ENCODE measurements at places on chromosomes 5 and 9.

GRCh38 chr5:100746730-100747129 lies 156.4 kb downstream of the ST8SIA4 start:
- peak; percentile 2 for DNase-seq

DNA sequence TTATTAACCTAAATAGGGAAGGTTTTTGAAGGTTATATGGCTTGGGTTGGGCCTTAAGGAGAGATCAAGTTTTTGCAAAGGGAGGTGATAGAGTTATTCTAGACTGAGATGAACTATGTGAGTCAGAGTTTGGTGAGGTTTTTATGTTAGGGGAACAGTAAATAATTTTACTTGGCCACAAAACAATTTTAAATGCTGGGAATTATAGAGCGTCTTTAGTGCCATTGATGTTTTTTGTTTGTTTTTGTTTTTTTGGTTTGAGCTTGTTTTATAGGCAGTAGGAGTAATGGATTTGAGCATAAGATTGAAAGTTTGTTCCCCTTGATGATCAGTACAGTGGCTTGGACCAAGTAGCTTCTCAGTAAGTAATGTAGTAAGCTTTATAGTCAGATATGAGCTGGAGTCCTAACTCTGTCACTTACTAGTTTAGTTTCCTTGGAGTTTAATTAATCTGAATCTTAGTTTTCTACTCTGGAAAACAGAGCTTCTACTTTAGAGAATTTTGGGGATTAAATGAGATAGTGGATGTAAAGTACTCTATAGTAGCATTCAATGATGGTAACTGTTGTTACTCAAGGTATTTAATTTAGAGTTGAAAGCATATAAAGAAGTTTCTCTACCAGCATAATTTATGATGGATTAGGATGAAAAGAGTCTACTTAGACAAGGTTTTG lies 2.9 kb downstream of the NAA35 start:
- no peak for DNase-seq

DNA sequence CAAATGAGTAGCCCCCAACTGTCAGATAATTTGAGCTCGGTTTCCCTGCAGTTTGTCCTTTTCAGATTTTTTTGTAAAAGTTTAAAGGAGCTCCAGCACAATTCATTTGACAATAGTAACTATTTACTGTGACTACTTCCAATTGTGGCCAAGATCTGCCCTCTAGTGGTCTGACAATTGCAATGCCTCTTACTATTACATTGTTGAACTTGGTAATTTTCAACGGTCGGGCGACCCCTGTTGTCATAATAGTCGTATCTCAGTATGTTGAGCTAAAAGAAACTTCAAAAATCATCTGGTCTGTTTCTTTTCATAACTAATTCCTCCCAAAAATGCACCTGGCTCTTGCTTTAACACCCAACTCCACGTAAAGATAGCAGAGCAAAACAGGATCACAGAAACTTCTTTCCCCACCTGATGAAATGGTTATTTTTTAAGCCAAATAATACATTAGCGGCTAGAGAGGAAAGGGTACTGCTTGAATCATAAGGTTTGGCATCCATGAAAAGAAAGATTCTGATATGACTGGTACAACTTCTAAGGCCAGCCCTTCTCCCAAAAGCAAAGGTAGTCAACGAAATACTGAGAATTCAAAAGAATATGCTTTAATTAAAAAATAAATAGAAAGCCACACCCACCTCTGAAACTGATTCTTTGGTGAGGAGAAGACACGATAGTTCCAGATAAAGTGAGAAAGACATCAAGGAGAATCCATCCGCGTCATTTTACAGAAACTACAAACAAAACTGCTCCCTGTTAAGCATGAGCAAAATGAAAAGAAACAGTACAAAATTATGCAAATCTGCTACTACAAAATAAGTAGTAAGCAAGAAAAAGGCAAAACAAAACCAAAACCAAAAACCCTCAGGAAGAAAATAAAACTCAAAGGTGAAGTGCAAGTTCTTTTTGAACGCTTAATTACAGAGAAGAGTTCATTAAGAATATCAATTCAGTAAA lies 76.9 kb upstream of the HTR4 start:
- DNase-seq: peak; percentile 84

DNA sequence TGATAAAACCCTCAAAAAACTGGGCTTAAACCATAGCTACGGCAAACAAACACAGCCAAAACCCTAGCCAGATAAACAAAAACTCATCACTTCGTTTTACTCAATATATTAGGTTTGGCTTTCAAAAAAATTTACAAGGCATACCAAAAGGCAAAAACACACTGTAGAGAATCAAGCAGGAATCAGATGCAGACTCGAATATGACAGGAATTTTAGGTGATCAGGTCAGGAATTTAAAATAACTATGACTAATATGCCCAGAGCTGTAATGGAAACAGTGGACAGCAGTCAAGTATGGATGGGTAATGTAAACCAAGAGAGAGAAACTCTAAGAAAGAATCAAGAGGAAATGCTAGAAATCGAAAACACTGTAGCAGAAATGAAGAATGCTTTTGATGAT lies 26.5 kb upstream of the DOCK2 start:
- DNase-seq: no peak

- peak; percentile 74 for DNase-seq
These were observed at the start of gene ANKS6 for GRCh38 chr9:98796364-98797101. TSS of gene ANKS6 (minus strand) at chr9:98796555. CDS start at chr9:98796491, 64 bp downstream.

GRCh38 chr5:97458851-97459250 lies 275.8 kb upstream of the RIOK2 start:
- DNase-seq: no peak

- no peak for DNase-seq
These were observed 358.8 kb downstream of the MAN2A1 start for GRCh38 chr5:110048491-110048890.

DNA sequence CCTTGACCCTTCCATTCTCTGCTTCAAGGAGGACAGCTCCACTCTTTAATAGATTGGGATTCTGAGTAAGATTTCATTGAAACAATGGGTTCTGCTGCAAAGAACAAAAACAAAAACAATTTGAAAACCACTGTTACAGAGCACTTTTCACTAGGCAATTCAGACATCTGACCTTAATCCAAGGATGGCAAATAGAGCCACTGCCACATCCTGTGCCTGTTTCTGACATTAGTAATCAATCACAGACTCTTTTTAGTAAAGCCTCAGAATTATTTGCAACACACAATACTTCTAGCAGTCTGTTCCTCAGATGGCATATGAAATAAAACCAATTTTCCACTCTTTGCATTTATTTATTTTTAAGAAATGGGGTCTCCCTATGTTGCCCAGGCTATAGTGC lies 37.8 kb upstream of the NDFIP1 start:
- no peak for DNase-seq
